CD4-positive, alpha-beta T cell treated with Interleukin-6 for 4 hours (primary cell): ENCODE measurements at places on chromosomes 16 and 17.

DNA sequence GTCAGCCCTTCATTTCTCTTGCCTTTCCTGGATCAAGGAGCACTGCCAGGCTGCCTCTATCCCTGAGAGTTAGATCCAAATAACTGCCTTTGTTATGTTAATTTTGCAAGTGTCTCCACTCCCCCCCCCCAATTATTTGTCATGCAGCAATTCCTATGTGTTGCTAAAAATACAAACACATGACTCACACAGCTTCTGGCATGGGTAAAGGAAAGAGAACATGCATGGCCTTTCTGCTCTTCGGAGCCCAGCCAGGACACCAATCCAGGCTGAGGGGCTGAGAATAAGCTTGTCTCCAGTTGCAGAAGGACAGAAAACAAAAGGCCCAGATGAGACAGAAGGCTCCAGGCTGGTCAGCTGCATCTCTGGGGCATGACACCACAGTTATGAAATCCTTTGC, 148.0 kb upstream of the TNRC6C start:
- DNase-seq: no peak

GRCh38 chr17:68396226-68397107, 60.8 kb downstream of the WIPI1 start:
- DNase-seq: no peak

DNA sequence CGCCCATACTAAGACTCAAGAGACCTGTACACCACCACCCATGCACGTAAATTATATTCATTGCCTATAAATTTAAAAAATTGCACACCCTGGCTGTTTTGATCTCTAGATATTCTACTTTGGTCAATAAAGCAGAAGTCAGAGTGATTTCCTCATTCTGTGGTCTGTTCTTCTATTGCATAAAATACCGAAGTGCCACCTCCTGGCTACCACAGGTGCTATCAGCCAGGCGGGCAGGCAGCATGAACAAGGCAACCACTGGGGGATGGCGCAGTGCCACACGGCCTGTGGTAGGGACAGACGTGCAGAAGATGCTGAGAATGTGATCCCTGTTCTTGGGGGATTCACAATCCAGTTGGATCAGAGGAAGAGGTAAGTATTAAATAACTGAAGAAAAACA, 122.3 kb downstream of the CDK5R1 start:
- peak; percentile 81 for DNase-seq

DNA sequence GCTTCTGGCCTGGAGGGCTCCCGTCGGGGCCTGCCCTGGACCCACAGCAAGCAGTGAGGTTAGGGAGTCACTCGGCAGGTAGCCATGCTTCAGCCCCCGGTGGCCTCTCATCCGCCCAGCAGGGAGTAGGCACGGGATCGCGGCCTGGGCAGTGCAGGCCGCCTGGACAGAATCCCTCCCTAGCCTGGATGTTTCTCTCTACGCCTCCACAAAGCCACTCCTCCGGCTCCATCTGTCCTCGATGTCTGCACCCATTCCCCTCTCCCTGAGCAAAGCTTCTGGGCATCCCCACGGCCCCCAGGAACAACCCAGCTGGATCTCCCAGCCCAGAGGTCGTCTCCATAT, 145.2 kb downstream of the RBFOX3 start:
- no peak for DNase-seq

GRCh38 chr16:47358816-47359215, 102.0 kb downstream of the ITFG1 start:
- no peak for DNase-seq

- DNase-seq: no peak
Observed at GRCh38 chr16:56241596-56241995, 50.3 kb downstream of the GNAO1 start.

DNA sequence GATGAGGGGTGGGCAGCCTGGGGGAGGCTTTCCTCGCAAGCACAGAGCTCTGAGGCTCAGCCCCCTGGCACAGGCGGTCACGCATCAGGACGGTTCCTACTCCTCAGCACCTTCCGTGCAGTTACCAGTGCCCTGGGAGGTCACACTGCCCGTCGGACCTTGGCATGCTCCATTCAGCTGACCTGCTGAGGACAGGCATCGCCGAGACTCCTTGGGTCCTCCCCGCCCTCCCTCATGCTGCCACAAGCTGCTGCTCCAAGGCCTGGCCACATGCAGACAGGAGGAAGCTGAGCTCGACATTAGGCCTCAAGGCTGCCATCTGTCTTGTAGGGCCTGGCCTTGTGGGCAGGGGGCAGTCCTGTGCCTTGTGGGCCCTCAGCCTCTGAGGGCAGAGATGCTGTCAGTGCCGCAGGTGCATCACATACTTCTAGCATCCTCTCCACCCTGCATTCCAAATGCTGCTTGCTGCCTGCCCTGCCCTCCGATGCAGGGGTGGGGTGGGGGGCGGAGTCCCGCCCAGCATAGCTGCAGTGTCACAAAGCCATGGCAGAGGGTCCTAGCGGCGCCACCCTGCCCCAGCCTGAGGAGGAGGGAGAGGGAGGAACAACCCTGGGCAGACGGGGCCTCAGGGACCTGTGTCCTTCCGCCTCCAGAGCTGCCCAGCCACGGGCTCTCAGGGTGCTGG, 9.3 kb downstream of the C16orf90 start:
- DNase-seq: peak; percentile 25

GRCh38 chr16:82653550-82654511, 27.1 kb downstream of the CDH13 start:
- DNase-seq: peak; percentile 36

DNA sequence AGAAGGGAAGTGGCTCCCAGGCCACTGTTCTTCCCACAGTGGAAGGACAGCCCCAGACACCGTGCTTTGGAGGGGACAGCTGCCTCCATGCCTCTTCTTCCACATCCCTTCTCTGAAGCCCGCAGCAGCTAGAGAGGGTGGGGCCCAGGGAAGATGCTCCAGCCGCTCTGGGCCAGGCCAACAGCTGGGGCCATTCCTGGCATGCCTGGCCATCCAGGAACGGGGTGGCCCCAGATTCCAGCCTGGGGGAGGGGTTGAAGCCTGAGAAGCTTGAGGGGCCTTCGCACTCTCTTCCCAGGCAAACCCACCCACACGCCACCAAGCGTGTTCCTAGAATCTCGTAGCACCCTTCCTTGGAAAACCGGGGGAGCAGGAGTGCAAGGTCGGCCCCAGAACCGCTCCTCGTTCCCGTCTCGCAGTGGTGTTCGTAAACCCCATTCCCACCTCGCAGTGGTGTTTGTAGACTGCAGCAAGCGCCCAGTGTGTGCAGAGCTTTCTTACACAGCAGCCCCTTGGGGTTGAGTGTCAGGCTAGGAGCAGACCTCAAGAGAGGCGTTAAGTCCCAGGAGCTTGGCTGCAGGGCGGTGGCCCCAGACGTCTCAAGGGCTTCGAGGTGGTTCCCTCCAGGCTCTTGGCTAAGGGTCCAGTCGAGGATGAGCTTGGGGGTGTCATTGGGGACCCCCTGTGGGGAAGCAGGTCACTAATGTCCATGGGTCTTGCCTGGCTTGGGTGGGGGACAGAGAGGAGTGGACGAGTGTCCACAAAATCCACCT, 2.7 kb downstream of the CDH15 start:
- no peak for DNase-seq

- DNase-seq: no peak
Observed at GRCh38 chr16:73002866-73003265, 45.1 kb downstream of the ZFHX3 start.

GRCh38 chr16:66300501-66300900, 66.0 kb upstream of the CDH5 start:
- no peak for DNase-seq

DNA sequence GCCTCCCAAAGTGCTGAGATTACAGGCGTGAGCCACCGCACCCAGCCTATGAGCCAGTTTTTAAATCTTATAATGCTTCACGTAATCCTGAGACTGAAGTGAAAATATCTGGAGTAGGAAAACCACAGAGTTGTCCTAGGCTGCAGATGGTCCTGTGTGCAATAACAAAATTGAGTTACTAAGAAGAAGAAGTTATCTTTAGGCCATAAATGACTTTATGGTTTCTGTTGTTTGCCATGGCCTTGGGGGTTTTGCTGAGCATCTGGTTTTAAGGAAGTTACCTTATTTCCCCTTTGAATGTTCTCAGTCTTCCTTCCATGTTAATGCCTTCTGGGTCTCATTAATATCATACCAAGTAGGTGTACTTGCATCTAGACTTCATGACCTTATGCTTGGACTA, 16.5 kb downstream of the NMT1 start:
- DNase-seq: no peak

GRCh38 chr17:45288825-45289224, 26.9 kb upstream of the SPATA32 start:
- no peak for DNase-seq

GRCh38 chr17:31448467-31449077, 57.1 kb downstream of the RAB11FIP4 start:
- DNase-seq: no peak

DNA sequence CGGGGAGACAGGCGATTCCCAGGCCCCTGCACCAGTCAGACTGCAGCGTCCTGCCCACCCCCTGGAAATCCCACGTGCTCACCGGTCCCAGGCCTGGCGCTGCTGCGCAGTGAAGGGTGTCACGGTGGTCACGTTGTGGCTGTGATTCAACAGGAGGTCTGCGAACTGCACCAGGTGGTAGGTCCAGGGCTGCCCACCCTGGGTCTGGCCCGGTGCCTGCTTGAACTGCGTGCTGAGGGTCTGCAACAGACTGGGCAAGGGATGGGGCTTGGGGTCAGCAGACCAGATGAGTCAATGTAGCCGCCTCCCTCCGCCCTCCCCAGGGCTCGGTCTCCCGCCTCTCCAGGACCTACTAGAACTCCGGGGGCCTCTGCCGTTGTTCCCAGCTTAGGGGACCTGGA, 7.1 kb downstream of the MYBBP1A start:
- DNase-seq: no peak

DNA sequence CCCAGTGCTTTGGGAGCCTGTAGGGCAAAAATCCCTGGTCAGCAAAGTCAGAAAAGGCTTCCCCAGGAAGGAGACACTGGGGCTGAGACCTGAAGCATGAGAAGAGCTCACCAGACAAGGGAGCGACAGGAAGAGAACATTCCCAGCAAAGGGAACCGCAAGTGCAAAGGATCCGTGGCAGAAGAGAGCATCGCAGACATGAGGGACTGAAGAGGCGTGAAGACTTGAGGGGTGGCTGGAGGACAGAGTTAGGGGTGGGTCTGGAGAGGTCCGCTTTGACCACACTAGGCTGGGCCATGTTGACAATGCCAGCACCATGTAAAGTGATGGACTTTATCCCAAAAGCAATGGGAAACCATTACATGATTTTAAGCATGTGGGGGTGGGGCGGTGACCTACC, 128.1 kb upstream of the IRX3 start:
- DNase-seq: no peak

- DNase-seq: no peak
Observed at GRCh38 chr16:1787322-1788094, 4.7 kb downstream of the NUBP2 start.

DNA sequence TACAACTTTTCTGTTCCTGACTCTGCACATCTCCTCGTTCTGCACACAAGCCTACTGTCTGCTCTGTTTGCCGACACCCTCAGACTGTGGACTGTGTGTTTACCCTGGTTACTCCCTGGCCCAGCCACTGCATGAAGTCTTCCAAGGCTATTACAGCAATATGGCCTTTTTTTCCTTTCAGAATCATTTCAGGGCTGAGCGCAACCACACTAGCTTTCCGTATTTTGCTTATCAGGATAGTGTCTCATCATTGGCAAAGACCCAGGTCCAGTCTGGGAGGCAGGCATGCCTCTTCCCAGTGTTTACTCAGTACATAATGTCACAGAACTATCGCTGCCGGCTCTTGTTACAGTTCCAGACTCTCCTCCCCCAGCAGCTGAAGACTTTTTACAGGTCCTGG, 10.1 kb downstream of the DNAH9 start:
- DNase-seq: no peak

DNA sequence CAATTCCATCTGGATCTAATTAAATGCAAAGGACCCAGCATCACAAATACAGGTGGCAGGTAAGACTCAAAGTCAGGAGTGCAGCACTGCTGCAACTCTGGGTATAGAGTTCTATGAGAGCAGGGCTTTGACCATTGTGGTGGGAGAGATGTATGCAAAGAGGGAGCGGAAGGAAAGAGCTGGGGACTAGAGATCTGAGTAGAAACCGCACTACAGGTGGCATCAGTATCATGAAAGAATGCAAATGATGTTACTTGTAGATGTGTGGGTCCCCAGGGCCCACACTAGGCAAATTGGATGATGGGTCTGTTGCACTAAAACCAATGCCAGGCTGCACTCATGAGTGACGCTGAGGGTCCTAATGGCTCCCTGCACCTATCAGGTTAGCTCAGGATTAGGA, 287.1 kb upstream of the ASIC2 start:
- DNase-seq: no peak

DNA sequence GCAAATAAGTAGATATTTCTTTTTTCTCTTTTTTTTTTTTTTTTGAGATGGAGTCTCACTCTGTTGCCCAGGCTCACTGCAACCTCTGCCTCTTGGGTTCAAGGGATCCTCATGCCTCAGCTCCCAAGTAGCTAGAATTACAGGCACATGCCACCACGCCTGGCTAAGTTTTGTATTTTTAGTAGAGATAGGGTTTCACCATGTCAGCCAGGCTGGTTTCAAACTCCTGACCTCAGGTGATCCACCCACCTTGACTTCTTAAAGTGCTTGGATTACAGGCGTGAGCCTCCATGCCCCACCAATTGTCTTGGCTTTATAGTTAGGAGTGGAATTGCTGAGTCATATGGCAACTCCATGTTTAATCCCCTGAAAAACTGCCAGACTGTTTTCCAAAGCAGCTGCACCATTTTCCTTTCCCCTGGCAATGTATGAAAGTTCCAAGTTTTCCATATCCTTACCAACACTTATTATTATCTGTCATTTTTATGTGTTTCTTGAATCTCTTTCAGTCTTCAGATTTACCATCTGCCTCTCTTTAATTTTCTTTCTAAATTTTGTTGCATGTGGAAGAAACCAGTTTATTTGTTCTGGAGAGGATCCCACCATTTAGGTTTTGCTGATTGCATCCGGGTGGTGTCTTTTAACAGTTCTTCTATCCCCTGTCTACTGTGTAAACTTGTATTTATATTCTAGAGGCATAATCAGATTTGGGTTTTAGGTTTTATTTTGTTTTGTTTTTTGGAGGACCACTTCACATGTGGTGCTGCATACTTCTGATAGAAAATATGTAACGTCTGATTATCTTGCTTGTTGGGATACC, 9.9 kb upstream of the CES3 start:
- no peak for DNase-seq

GRCh38 chr17:80045703-80046102, 9.3 kb downstream of the CCDC40 start:
- no peak for DNase-seq

- no peak for DNase-seq
Observed at GRCh38 chr17:68600931-68601564, at the start of gene FAM20A. Gene FAM20A (minus strand): TSS chr17:68601367. CDS start chr17:68600666, 701 bp downstream.
